Astrocyte (in vitro differentiated cells and primary cell): ENCODE measurements at places on chromosomes 2 and 18. TPM values are rescaled to one million over a fixed set of nuclear protein-coding genes. Genes with fewer than 3 reads are reported as not detected.
A peak's percentile ranks its signal among the peaks of the same experiment; 100 is the strongest.

- no peak overlapping the region for H3K27ac ChIP-seq
- no peak overlapping the region for H3K4me3 ChIP-seq
- peak; percentile 41 for DNase-seq
- no peaks in the 10 kb centered on the region for H3K36me3 ChIP-seq
- H3K4me1 ChIP-seq, result peaks cover 9% of the 10 kb centered on the region
These were observed 25.8 kb downstream of the PKP4 start for GRCh38 chr2:158482594-158482993.

Gene OR6B2
- not detected in 2 replicates for total RNA-seq

GRCh38 chr18:45049578-45050319, 369.1 kb downstream of the SETBP1 start:
- peak; percentile 28 for DNase-seq
- H3K36me3 ChIP-seq, result no peaks in the 10 kb centered on the region
- no peak overlapping the region for H3K4me3 ChIP-seq

Gene SERPINE2
- 375 and 389 TPM in 2 replicates for total RNA-seq

- no peak for DNase-seq
- H3K27ac ChIP-seq, result no peak overlapping the region
- no peaks in the 10 kb centered on the region for H3K4me1 ChIP-seq
- no peaks in the 10 kb centered on the region for H3K36me3 ChIP-seq
- no peak overlapping the region for H3K4me3 ChIP-seq
- H3K27me3 ChIP-seq, result no peaks in the 10 kb centered on the region
These were observed 675.7 kb upstream of the ID2 start for GRCh38 chr2:8006181-8006580.

DNA sequence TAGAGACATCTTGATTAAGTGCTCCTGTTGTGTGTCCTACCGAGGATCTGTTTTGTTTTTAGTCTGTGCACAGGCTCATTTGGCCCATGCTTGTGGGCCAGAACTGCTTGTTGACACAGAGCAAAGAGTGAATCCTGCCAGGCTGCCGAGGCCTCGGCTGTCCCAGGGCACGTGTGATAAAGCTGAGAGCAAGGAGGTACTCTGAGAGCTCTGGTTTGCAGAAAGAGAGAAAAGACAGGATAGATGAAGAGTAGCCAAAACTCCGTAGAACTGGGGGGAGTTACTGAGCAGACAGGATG, 175.1 kb downstream of the FAM210A start:
- no peak overlapping the region for H3K4me3 ChIP-seq
- H3K36me3 ChIP-seq, result no peaks in the 10 kb centered on the region

Gene RNF181
- 155 and 176 TPM in 2 replicates for total RNA-seq

Gene AGXT
- total RNA-seq, result not detected in 2 replicates

Gene TAF4B
- total RNA-seq, result 3.0 and 3.2 TPM in 2 replicates

DNA sequence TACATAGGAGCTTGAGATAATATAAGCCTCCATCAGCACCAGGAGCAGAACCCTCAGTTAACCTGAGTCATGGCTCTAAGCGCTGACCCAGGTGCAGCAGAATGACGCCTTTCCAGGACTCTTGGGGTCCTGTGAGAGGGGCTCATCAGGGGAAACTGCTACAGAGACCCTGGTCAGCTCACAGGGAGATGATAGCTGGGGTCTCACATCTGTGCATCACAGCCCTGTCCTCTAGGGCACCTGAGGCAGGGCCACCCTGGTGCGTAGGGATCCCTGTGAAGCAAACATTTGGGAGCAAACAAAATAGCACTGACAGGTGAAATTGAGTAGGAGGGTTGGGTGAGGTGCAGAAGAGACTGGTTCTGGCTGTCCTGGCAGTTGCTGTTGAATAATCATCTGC, 219.2 kb downstream of the SH3RF3 start:
- no peaks in the 10 kb centered on the region for H3K36me3 ChIP-seq
- no peak overlapping the region for H3K27ac ChIP-seq
- peaks cover 3% of the 10 kb centered on the region for H3K27me3 ChIP-seq
- H3K4me3 ChIP-seq, result no peak overlapping the region
- no peak for DNase-seq

Gene AQP4
- total RNA-seq, result 0.22 TPM in 1 of 2 replicates, not detected in the other

Gene EML6
- total RNA-seq, result 0.23 and 0.60 TPM in 2 replicates

GRCh38 chr2:146994246-146994645, 850.6 kb upstream of the ACVR2A start:
- H3K4me3 ChIP-seq, result no peak overlapping the region
- no peaks in the 10 kb centered on the region for H3K36me3 ChIP-seq

DNA sequence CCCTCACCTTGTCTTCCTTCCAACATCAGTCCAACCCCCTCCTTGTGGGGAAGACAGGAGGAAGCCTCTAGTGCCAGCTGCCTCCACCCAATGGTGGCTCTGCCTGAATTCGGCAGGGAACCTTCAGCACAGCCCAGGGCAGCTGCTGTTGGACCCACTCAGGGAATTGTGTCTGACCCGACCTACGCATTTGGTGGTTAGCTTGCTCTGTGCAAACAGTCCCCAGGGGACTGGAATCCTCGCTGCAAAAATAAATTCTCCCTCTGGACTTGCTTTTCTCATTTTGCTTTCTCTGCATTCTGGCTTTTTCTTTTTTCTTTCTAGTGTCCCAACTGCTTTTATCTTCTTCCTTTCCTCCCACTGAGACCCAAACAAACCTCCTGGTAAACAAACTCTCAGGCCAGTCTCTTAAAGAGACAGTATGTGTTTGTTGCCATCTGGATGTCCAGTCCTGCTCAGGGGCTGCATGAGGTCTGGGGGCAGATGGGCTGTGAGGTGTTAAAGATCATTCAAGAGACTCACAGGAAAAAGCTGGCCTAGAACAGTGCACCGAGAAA, 137.7 kb upstream of the HAAO start:
- no peaks in the 10 kb centered on the region for H3K27me3 ChIP-seq
- no peak overlapping the region for H3K4me3 ChIP-seq
- peaks cover 50% of the 10 kb centered on the region for H3K4me1 ChIP-seq
- peak; percentile 82 for DNase-seq

DNA sequence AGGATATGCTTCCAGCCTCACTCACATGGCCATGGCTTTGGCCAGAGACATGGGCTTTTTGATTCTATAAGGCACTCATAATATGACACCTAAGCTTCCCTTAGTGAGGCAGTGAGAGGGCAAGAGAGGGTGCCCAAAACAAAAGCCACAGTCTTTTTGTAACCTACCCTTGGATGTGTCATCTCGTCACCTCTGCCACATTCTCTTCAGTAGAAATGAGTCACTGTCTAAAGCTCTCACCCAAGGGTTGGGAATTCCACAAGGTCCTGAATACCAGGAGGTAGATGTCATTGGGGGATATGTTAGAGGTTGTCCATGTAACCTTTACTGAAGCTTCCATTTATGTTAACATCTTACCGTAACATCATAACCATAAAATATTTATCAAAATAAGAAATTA, 108.4 kb downstream of the ALMS1 start:
- no peak overlapping the region for H3K4me3 ChIP-seq
- peak overlapping the region; percentile 43 for H3K27ac ChIP-seq
- no peaks in the 10 kb centered on the region for H3K27me3 ChIP-seq

Gene SMYD5
- 12.8 and 14.5 TPM in 2 replicates for total RNA-seq

- no peak overlapping the region for H3K4me3 ChIP-seq
- DNase-seq, result no peak
- no peaks in the 10 kb centered on the region for H3K4me1 ChIP-seq
- H3K27me3 ChIP-seq, result no peaks in the 10 kb centered on the region
These were observed 32.4 kb downstream of the SLC35F5 start for GRCh38 chr2:113724010-113724409.

Gene AP1S3
- total RNA-seq, result 11.1 and 14.3 TPM in 2 replicates

DNA sequence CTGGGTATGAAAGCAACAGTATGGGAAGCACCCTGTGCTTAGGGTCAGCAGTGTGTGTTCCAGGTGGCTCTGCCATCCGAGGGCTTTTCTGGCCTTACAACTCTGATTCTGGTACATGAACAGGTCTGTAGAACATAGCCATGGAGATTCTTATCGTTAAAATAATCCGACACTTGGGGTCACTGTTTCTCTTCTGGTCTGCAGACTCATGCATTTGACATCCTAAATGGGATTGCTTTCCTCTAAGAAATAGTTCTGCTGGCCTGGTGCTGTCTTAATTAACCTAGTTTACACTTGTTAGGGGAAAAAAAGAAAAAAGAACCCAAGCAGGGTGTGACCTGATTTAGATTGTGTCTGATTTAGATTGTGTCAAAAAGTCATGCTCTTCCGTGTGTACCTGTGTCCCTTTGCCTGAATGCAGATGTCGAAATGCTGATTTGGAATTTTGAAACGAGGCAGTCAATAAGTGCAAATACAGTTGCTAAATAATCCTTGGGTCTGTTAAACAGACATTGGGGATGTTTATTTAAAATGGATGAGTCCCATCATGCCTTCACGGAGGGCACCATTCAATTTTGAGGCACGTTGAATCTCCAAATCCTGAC, 59.6 kb downstream of the TRPM8 start:
- peak overlapping the region; percentile 1 for H3K27ac ChIP-seq
- peaks cover 37% of the 10 kb centered on the region for H3K4me1 ChIP-seq
- H3K27me3 ChIP-seq, result no peaks in the 10 kb centered on the region
- no peak overlapping the region for H3K4me3 ChIP-seq
- DNase-seq, result peak; percentile 66
- H3K36me3 ChIP-seq, result no peaks in the 10 kb centered on the region

GRCh38 chr2:158022888-158023287, 78.8 kb upstream of the UPP2 start:
- DNase-seq, result no peak
- H3K27me3 ChIP-seq, result no peaks in the 10 kb centered on the region
- H3K36me3 ChIP-seq, result no peaks in the 10 kb centered on the region
- H3K4me1 ChIP-seq, result peaks cover 8% of the 10 kb centered on the region
- H3K4me3 ChIP-seq, result no peak overlapping the region

DNA sequence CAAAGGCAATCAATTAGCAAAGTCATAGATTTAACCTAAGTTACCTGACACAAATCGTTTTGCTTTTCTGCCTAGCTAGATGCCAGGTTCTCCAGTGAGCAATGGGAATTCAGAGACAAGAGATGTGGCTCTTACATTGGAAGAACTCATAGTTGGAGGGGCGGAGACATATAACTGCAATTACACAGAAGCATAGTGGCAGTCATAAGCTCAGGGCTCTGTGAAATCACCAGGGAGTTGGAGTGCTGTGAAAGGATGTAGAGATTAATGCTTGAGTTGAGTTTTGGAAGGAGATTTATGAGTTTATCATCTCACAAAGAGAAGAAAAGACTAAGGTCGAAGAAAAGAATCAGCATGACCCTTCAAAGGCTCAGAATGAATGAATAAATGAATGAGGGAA, 457.2 kb upstream of the TRIB2 start:
- no peaks in the 10 kb centered on the region for H3K36me3 ChIP-seq
- H3K27ac ChIP-seq, result no peak overlapping the region
- no peak overlapping the region for H3K4me3 ChIP-seq
- H3K27me3 ChIP-seq, result no peaks in the 10 kb centered on the region
- peaks cover 2% of the 10 kb centered on the region for H3K4me1 ChIP-seq
